ENCODE measurements at places on chromosomes 2 and 18.

GRCh38 chr18:44474591-44474990 lies 206.1 kb upstream of the SETBP1 start:
- DNase-seq = no peak

DNA sequence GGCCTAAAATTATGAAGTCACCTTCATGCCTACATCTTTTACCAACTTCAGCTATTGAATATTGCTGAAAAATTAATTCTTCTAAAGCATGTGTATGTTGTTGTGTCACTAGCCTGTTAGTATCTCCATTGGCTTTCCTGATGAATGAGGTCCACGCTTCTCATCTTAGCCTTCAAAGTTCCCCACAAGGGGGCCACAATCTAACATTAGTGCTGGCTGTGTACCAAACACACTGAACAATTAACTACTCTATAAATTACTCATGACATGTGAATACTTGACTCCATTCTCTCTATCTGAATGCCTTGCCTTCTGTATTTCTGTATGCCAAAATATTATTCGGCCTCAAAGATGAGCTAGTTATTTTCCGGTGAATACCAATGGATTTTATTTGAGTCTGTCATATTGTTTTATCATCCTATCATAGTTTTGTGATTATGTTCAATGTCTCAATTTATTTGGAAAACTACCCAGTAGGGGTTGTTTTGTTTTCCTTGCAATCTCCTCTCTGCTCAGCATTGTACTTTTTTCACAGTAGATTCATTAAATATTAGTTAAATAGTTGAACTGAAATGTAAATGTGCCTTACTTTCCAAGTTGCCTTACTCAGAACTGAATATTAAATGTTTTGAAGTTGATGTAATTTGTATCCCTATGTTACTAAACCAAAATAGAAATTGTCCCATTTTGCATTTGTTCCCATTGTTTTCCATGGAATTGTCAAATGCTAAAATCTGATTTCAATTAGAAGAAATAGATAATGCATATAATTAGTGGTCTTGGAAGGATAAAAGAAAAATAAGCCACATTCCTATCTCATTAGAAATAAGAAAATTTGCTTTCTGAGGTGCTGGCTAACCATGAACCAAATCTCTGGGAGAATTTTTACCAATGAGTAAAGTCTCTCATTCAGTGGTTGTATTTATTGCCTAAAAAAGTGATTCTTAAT lies 208.4 kb upstream of the COL3A1 start:
- no peak for DNase-seq

- DNase-seq = no peak
Observed at GRCh38 chr2:178910005-178910404, 102.8 kb upstream of the TTN start.

DNA sequence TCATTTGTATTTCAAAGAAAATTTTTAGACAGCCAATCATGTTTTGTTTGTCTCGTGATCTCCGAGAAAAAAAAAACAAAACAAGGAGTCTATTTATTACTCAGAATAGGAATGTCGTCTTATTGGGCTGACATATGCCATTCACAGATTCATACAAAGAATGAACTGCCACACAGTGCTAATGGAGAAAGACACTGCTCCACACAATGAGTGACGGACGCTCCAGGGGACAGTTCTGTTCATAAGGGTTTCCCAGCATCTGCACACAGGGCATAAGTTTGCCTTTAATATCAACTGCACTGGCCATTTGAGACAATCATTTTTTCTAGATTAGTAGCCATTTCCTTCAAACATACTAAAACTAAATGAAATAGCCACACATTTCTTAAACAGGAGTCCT lies 3.4 kb downstream of the SERTAD2 start:
- DNase-seq = no peak

GRCh38 chr2:111164078-111164477 lies 43.4 kb downstream of the BCL2L11 start:
- no peak for DNase-seq

DNA sequence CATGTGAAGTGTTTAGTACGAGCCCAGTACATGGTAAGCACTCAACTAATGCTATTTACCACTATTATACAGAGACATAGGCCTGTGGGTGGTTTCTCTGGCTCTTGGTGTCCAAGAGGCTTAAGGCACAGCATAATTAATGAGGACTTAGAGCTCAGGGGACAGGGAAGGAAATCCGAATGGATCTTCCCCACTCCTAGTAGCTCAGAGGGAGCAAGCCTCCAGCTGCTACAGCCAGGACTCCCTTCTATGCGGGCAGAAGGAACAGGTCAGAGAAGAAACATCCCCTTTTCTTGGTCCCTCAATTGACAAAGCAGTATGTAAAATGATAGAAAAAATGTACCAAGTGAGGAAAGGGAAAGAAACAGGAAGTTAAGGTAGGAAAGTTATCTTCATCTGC lies 261.3 kb upstream of the STON1 start:
- no peak for DNase-seq

DNA sequence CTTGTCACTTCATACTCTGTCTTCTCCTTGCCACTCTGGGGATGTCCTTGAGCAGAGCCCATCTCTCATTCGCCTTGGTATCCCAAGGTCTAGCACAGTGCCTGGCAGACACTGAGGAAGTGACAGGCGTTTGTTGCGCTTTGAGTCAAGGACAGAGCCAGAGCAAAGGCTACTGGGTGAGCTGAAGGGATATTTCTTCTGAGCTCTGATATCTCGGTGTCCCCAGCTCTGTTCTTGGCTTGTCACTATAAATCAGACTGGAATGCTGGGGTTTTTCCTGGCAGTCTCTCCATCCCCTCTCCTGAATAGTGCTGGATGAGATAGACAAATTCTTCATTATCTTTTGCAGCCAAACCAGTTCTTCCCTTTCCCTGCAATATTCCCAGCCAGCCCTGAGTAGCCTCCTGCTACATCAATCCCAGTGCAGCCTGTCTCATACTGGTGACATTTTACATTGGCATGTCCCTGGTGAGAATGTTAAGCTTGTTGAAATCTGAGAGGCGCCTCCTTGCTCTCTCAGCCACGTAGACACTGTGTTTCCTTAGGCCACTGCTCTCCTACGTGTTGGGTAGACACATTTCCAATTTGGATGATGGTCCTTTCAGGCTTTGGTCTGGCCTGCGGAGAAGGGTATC lies 61.7 kb downstream of the CTIF start:
- no peak for DNase-seq

GRCh38 chr2:202909394-202910192 lies 1.9 kb downstream of the WDR12 start:
- DNase-seq = no peak

GRCh38 chr2:12236136-12236844 lies 480.4 kb upstream of the TRIB2 start:
- DNase-seq = no peak

All from activated CD4-positive, alpha-beta T cell treated with anti-CD3 and anti-CD28 coated beads, Interleukin-2, amount 50 U/mL, for 4 hours (primary cell).